ENCODE measurements at places on chromosomes 5 and 9.

DNA sequence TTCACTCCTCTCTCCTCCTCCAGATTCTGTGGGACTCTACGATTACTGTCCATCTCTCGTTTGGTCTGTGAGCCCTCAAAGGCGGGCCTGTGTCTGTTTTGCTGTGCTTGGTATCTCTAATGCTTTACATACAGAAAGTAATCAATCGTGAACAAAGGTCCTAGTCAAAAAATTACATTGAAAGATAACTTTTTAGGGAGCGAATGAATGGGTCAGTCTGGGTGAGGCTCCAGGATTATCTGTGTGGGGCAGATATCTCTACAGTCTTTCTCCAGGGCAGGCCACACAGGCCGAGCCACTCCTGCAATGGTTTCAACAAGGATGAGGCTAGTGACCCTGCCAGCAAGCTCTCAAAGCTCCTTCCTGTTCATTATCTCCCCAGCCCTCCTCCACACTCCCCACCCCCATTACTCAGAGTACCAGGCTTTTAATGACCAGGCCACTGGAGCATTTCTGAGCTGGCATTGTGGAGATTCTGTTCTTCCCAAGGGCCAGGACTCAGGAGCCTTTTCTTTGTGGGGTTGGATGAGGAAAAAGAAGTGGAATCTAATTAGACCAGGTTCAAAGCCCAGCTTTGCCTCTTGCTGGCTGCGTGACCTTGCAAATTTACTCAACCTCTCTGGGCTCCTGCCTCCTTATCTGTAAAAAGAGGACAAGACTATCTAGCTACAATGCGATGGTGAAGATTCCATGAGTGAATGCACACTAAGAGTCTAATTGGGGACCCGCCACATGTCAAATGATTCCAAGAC is 10.2 kb downstream of the CORO2A start:
- no peak for DNase-seq

GRCh38 chr5:119948162-119948561 is 318.8 kb downstream of the FAM170A start:
- DNase-seq, result no peak

DNA sequence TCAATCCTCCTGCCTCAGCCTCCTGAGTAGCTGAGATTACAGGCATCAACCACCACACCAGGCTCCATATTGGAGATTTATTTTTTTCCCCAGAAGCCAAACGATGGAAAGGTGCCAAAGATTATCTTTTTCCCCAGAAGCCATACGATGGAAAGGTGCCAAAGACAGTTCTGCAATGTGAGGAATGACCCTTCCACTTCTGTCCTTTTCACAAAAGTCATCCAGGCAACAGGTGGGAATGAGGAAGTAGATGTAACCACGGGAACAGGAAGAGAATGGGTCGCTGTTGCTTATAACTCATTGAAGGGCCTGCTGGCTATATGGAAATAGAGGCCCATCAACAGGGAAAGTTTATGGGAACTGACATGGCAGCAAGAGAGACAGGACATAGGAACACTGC is 233.7 kb upstream of the MSX2 start:
- no peak for DNase-seq

- DNase-seq, result no peak
These were observed 3.0 kb downstream of the SLC22A5 start for GRCh38 chr5:132372542-132372941.

GRCh38 chr9:114375386-114376175 is 12.2 kb downstream of the AKNA start:
- DNase-seq, result no peak

- no peak for DNase-seq
These were observed 47.5 kb downstream of the TMEM245 start for GRCh38 chr9:109072133-109072692.

- no peak for DNase-seq
These were observed 476.0 kb downstream of the CSNK1G3 start for GRCh38 chr5:123987956-123988355.

DNA sequence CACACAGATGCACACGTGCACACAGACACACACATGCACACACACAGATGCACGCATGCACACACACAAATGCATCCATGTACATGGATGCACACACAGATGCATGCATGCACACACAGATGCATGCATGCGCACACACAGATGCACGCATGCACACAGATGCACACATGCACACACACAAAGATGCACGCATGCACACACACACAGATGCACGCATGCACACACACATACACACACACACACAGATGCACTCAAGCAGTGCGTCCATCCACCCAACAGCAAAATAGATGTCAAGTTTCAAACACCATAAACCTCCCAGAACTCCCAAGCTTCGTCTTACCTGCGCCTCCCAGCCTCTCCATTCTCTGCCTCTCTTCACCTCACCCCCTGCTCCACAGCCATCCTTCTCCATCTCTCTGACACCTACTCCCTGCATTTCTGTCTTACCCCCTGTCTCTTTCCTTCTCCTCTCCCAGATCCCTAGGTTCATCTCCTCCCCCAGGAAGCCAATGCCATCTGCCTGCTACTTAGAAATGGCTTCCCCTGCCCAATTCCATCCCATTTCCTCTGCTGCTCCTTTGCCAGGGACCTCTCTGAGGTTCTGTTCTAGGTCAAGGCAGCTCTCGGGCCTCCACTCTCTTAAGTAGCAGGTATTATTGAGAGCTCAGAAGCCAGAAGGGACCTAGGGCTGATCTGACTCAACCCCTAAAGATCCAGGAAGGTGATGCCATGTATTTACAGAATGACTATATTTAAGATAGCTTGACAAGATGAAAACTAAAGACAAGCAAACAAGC is 297.2 kb downstream of the MED10 start:
- DNase-seq, result peak; percentile 22

GRCh38 chr5:120808135-120808534 is 344.0 kb downstream of the PRR16 start:
- DNase-seq, result no peak

- DNase-seq, result no peak
These were observed 151.8 kb downstream of the HSPA4 start for GRCh38 chr5:133203317-133204305.

DNA sequence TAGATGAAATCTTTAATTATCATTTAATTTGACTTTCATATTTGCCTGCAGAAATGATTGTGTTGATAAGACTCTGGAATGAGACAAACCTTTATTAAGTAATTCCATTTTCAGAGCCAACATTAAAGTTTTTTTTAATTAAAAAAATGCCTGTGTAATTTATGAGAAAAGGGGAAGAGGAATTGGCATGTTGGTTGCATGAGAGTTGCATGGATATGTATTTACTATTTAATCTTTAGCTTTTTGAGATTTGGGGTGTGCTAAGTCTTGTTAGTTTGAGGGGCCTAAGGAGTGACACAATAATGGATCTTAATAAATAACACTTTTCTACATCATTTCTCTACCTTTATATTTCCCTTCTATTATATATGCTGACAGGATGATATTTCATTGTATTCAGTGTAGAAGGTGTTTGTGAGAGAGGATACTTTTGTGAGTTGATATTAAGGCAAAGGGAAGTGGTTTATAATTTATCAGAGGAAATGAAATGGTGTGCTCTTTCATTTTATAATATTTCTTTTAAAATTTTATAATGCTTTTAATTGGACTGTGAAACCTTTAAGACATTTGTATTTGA is 54.9 kb downstream of the PIK3R1 start:
- DNase-seq, result no peak

DNA sequence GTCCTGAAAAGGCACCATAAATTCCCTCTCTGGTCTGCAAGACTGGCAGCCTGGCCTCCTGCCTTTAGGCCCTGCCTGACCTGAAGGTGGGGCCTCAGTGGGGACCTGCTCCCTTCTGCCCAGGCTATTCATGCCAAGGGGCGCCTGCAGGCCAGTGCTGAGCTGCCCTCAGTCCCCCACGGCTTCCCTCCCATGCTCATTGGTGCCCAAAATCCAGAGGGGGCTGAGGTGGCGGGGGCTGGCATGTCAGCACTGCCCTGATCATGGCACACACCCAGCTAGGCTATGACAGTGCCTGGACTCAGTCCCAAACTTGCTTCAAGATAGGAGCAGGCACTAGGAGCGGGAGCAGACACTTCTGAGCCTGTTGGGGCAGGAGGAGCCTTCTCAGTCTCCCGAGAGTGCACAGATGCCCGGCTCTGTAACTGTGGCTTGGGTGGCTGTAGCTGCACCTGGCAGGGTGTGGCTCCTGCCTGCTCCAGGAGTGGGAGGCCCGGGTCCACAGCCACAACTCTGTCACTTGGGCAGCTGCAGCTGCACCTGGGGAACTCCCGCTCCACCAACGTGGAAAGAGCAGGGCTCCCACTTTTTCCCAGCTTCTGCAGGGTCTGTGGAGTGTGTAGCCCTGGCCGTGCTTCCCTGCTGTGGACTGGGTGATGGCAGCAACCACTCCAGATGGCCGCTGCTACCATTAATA is 49.0 kb downstream of the NDUFAF2 start:
- no peak for DNase-seq

DNA sequence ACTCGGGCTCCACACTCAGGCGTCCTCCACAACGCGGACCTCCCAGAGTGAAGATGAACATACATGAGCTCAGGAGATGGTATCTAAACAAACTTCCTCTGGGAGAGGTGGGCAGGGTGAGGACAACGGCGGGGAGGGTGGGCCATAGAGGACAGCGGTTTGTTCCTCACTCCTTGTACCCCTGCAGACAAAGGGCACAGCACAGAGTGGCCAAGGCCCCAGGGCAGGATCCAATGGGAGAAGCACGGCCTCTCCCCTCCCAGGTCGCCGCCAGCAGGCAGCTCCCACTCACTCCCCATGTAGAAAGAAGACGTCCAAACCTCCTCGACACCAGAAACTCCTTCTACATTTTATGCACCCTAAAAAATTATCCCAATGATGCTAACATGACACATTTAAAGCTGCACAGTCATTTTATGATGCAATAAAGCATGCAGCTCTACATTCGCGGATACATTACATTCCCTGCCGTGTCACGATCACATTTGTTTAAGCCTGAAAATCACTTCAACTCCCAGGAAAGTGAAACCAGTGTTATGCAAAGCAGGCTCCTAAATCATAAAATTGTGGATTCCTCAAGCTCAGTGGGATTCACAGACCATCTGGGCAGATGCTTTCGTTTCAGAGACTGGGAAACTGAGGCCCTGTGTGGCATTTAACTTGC is 87.5 kb upstream of the SARDH start:
- DNase-seq, result no peak

DNA sequence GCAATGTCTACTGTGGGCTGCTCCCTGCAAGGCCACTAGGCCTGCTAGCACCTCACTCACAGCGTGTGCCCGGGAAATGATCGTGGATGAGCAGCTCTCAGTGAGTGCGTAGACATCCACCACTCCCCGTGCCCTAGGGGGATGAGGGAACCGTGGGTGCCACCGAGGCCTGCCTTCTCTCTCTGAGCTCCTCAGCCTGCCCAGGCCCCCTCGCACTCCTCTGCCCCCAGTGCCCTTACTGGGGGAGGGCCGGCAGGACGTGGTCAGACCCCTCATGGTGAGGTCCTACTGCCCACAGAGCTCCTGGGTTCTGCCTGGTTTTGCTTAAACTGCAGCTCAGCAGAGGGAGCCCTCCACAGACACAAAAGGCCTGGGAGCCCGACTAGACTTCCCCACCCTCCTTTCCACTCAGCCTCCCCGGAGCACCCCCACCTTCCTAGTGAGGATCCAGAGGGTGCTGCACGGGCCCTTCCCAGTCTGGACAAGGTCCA is 220.0 kb downstream of the CACNA1B start:
- no peak for DNase-seq

DNA sequence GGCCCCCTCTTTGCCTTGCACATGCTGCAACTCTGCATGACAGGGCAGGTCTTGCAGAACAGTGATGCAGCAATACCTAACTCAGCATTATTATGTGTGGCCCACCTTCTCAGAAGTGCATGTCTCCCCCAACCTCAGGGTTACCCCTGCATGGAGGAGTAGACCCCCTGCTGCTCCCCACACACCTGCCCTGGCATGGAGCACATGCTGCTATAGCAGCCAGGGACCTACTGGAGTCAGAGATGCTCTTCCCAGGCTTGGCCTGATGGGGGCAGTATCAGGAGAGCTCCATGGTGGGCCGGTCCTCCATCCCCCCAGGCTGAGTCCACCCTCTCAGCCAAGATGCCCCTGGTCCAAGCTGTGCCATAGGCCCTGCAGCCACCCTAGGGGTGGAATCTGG is 13.2 kb upstream of the BOD1 start:
- DNase-seq, result no peak

DNA sequence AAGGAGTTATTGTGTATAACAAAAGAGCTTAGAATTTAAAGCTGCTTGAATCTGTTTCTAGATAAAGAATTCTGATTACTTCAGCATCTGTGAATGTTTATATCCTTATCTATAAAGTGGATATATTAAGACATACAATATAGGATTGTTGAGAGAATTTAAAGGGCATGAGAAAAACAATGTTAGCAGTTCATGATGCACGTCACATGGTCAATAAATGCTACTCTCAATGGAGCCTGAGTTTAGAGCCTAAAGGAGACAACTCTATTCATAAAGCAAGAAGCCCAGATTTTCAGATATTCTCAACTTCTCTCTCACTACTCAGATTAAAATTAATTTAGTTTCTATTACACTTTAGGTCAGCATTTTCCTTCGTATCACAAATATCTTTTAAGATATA is 666.7 kb upstream of the CDH18 start:
- no peak for DNase-seq

GRCh38 chr9:137441935-137442321 is 771 bp upstream of the ENTPD8 start:
- no peak for DNase-seq

- no peak for DNase-seq
These were observed 24.1 kb downstream of the IL33 start for GRCh38 chr9:6239694-6240093.

DNA sequence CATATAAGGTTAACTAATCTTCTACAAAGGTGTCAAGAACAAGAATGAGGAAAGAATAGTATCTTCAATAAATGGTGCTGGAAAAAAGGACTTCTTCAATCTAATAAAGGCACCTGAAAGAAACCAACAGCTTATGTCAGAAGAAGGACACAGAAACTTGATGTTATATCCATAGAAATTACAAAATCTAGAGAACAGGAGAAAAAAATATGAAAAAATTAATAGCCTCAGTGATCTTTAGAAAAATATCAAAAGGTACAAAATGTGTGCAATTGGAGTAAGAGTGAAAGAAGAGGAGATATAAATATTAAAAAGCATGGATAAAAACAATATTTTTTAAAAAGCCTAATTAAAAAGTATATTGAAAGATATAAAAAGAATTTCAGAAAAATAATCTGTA is 18.8 kb upstream of the PRSS3 start:
- DNase-seq, result no peak

GRCh38 chr9:93520523-93520922 is 55.9 kb upstream of the PHF2 start:
- DNase-seq, result no peak

GRCh38 chr9:129863059-129863690 is 27.9 kb downstream of the USP20 start:
- peak; percentile 12 for DNase-seq

- no peak for DNase-seq
These were observed 19.0 kb downstream of the ABL1 start for GRCh38 chr9:130854092-130854491.

DNA sequence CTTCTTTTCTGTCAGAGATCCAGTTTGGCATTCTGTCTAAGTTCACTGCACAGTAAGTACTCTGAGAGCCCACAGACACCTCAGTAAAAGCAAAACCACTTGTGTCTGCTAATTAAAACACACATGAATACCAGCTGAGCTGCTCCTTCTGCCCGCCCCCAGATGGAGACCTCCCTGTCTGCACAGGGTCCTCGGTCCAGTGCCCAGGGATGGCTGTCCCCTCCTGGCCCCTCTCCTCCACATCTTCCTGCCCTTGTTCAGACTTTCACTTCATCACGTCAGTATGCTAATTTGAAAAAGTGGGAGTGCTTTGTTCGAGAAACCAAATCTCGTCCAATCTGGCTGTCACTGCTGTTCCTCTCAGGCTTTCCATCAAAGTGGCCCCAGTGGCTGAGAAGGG is 43.5 kb downstream of the LIX1 start:
- no peak for DNase-seq
